ENCODE measurements at places on chromosomes 6 and 20.
A peak's percentile ranks its signal among the peaks of the same experiment; 100 is the strongest.

DNA sequence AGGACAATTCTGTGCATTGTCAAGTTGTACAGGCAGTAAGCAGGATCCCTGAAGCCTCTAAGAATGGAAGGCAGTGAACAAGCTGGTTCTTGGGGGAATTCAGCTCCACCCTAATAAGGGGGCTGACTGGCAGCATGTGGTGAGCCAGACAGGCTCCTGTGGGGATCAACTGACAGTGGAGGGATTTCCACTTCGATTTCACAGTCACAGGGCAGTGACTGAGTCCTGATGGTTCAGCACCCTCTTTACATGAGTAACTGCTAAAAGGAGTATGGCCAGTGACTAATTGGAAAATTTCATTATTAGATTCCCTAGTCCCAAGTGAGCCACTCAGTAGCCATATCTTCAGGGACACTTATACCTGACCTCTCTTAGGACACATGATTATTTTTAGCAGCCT lies 78.4 kb downstream of the NDUFAF5 start:
- no peak for DNase-seq

DNA sequence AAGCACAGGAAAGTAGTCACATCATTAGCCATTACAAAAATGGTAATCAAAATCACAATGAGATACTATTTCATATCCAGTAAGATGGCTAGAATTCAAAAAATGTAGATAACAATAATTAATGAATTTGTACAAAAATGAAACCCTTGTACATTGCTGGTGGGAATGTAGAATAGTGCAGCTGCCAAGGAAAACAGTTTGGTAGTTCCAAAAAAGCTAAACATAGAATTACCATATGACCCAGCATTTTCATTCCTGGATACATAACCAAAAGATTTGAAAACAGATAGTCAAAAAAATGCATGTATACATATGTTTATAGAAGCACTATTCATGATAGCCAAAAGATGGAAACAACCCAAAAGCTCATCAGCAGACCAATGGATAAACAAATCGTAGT lies 251.1 kb upstream of the RAB32 start:
- DNase-seq, result no peak

DNA sequence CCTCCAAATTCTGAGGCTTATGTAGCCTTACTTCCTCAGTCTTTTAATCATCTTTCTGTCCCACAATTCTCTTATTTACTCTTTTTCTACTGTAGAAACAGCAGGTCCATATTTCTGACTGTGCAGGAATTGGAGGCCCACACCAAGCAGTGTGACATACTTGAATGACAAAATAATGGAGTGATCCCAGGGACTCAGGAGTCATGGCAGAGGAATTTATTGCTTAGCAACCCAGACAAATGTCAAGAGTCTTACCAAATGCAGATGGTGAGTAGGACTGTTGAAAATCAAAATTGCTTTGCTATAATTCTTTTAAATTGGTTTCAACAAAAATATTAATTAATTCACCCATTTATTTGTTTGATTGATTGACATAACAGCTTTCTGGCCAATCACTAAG lies 59.9 kb downstream of the HTR1B start:
- no peak for DNase-seq

GRCh38 chr6:35485402-35485877 lies 11.4 kb downstream of the TEAD3 start:
- no peak for DNase-seq

GRCh38 chr6:112695001-112695400 lies 347.9 kb downstream of the RFPL4B start:
- DNase-seq, result no peak

- peak; percentile 57 for DNase-seq
Measured at GRCh38 chr6:26331218-26332073, 33.6 kb upstream of the BTN3A2 start.

GRCh38 chr20:5504061-5504739 lies 187.4 kb upstream of the PROKR2 start:
- no peak for DNase-seq

DNA sequence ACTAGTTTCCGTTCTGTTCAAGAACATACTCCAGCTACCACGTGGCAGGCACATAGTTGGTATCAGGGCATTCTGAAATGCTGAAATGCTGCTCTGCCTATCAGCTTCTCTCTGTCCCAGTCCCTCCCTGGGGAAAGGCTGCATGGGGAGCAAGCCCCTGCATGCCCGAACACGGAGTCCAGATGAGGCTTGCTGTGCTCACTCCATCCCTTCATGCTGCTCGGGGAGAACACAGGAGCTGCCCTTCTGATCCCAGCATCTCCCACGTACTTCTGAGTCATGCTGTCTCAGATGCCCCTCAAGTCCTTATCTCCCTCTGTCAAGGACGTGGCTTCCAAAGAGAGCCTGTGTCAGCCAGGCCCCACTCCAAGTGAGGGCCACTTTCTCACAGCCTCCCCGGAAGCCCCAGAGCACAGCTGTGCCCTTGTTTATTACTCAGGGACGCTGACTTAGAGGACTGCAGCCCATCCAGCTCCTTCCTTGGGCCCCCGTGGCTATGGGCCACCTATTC lies 29.4 kb downstream of the THBS2 start:
- no peak for DNase-seq

GRCh38 chr6:13178107-13178506 lies 150.2 kb downstream of the TBC1D7 start:
- no peak for DNase-seq

- DNase-seq, result peak; percentile 31
Measured at GRCh38 chr6:28789553-28790083, 134.2 kb downstream of the TRIM27 start.

DNA sequence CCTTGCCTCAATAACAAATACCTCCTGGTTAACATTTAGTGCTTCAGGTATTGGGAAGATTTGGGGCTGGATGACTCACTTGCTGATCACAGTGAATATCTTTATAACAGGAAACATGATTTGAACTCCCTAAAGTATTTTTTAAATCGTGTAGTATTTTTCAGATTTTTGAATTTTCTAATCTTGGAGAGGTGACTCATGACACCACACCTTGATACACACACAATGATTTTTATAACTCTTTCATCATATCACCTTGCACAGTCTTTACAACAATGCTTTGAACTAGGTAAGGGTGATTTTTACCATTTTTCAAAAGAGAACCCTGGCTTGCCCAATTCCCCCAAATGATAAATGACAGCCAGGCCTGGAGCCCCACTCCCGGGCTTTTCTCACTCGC lies 273.5 kb downstream of the UST start:
- DNase-seq, result no peak

GRCh38 chr6:21842875-21843645 lies 249.5 kb downstream of the SOX4 start:
- no peak for DNase-seq

DNA sequence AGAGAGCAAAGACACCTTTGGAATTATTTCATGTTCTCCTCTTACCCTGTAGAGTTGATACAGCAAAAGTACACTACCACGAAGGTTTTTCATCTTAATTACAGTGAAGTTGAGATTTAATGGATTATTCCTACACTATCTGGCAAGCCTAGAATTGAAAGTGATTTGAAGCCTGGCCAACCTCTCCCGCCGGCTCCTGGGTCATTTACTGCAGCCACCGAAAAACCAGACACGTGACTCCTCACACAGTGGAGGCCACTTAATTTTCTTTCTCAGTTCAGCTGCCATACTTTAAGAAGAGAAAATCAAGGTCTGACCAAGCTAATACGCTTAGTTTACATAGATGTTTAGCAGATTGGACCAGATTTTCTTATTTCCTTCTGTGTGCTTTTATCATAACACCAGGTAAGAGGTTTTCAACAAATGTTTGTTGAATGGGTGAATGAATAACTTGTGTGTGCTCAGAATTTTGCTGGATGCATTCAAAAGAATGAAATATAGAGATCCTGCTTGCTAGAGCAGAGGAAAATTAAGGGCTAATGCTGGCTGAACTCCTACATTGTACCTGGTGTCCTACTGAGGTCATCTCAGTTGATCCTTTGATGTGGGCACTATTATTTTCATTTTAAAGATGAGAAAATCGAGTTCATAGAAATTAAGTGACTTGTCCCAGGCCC lies 97.2 kb upstream of the PDE10A start:
- DNase-seq, result no peak

All from activated T-cell treated with anti-CD3 and anti-CD28 coated beads for 24 hours (primary cell).